ENCODE measurements at places on chromosomes 7 and 10. TPM values are rescaled to one million over a fixed set of nuclear protein-coding genes. Genes with fewer than 3 reads are reported as not detected.

FOXP2 gene
- 0.43 TPM for total RNA-seq

OGDHL gene
- total RNA-seq, result 16.6 TPM

TAS2R41 gene
- not detected for total RNA-seq

C10orf95 gene
- total RNA-seq, result 0.44 TPM

ANKRD61 gene
- total RNA-seq, result 0.42 TPM

DYDC2 gene
- total RNA-seq, result 3.5 TPM

LRRC18 gene
- total RNA-seq, result not detected

SPDYE9 gene
- not detected for total RNA-seq

IL15RA gene
- 0.98 TPM for total RNA-seq

ZNF488 gene
- total RNA-seq, result 7.7 TPM

TET1 gene
- 68.5 TPM for total RNA-seq

ADAM12 gene
- total RNA-seq, result 0.19 TPM

GNGT1 gene
- total RNA-seq, result 0.26 TPM

OR2A42 gene
- total RNA-seq, result not detected

SPDYE2B gene
- not detected for total RNA-seq

PLAU gene
- 23.8 TPM for total RNA-seq

KLHL7 gene
- total RNA-seq, result 115 TPM

SLC13A1 gene
- total RNA-seq, result not detected

ICA1 gene
- 36.9 TPM for total RNA-seq

GIMAP6 gene
- total RNA-seq, result not detected

ETV1 gene
- 91.2 TPM for total RNA-seq

IL6 gene
- 0.41 TPM for total RNA-seq

KLLN gene
- total RNA-seq, result 0.71 TPM

ADARB2 gene
- total RNA-seq, result 2.7 TPM

GRM8 gene
- total RNA-seq, result 2.8 TPM

GRIFIN gene
- total RNA-seq, result not detected

WAPL gene
- 49.2 TPM for total RNA-seq

HPSE2 gene
- total RNA-seq, result 0.58 TPM

C7orf57 gene
- total RNA-seq, result 0.56 TPM

OR2A5 gene
- total RNA-seq, result not detected

PROSER2 gene
- total RNA-seq, result 13.7 TPM

LIPN gene
- total RNA-seq, result not detected

ZNF33A gene
- total RNA-seq, result 46.8 TPM

EBF3 gene
- 0.26 TPM for total RNA-seq

TMEM130 gene
- 2.9 TPM for total RNA-seq

PSTK gene
- total RNA-seq, result 6.6 TPM

PIK3CG gene
- not detected for total RNA-seq

OIT3 gene
- not detected for total RNA-seq
